ENCODE measurements at places on chromosomes 1 and 21.

- DNase-seq: no peak
Observed at GRCh38 chr1:5861871-5862825, 130.1 kb downstream of the NPHP4 start.

GRCh38 chr1:3721955-3722465 lies 30.2 kb upstream of the CCDC27 start:
- DNase-seq: no peak

- no peak for DNase-seq
Observed at GRCh38 chr1:206509612-206510257, 2.4 kb downstream of the RASSF5 start.

GRCh38 chr1:158112994-158113758 lies 67.5 kb upstream of the CD1D start:
- DNase-seq: peak; percentile 8

GRCh38 chr1:11727119-11727518 lies 8.8 kb upstream of the AGTRAP start:
- DNase-seq: no peak

DNA sequence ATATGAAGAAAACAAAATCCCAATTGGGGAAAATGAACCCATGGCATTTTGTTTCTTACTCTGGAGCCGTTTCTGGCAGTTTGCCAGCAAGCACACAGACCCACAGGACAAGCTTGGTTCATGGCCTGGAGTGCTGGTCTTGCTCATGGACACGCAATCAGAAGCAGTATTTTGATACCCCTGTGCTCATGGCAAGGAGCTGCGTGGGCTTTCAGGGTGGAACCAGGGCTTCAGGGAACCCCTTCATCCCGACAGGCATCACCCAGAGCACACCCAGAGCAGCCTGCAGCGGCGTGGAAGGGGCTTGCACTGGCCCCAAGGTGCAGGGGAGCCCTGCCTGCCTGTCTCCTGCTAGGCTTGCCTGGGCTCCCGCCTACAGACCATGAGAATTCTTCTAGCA lies 45.4 kb upstream of the PCBP3 start:
- DNase-seq: no peak

GRCh38 chr1:158121604-158122254 lies 59.0 kb upstream of the CD1D start:
- DNase-seq: peak; percentile 39

DNA sequence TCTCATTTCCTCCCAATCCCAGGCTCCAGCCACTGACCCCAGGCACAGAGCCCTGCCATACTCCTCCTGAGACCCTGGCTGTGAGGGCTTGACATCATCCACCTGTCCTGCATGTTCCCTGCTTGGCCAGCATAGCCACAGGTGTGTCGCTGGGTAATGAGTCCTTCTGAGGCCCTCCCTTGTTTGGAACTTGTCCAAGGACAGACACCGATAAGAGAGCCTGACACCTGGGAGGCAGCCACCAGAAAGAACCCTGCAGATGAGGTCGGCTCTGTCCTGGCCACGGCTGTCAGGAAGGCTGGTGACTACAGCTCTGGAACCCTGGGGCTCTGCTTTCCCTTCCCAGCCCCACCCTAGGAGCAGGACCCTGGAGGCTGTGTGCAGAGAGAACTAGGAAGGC lies 34.6 kb downstream of the TMEM63A start:
- no peak for DNase-seq

- no peak for DNase-seq
Observed at GRCh38 chr1:168297019-168297730, 16.5 kb downstream of the TBX19 start.

DNA sequence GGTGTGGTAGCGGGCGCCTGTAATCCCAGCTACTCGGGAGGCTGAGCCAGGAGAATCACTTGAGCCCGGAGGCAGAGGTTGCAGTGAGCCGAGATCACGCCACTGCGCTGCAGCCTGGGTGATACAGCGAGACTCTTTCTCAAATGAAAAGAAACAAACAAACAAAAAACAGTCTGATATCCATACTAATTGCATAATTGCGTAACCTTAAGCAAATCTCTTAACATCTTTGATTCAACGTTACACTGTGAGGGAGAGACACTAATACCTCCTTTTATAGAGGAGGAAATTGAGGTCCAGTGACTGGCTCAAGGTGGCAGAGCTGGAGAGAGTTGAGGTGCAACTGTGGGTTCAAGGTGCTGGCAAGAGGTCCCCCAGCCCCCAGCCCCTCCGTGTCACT lies 12.6 kb upstream of the COX20 start:
- no peak for DNase-seq

GRCh38 chr21:37553078-37553481 lies 186.5 kb downstream of the DYRK1A start:
- no peak for DNase-seq

- no peak for DNase-seq
Observed at GRCh38 chr1:18816808-18817207, 42.7 kb downstream of the TAS1R2 start.

DNA sequence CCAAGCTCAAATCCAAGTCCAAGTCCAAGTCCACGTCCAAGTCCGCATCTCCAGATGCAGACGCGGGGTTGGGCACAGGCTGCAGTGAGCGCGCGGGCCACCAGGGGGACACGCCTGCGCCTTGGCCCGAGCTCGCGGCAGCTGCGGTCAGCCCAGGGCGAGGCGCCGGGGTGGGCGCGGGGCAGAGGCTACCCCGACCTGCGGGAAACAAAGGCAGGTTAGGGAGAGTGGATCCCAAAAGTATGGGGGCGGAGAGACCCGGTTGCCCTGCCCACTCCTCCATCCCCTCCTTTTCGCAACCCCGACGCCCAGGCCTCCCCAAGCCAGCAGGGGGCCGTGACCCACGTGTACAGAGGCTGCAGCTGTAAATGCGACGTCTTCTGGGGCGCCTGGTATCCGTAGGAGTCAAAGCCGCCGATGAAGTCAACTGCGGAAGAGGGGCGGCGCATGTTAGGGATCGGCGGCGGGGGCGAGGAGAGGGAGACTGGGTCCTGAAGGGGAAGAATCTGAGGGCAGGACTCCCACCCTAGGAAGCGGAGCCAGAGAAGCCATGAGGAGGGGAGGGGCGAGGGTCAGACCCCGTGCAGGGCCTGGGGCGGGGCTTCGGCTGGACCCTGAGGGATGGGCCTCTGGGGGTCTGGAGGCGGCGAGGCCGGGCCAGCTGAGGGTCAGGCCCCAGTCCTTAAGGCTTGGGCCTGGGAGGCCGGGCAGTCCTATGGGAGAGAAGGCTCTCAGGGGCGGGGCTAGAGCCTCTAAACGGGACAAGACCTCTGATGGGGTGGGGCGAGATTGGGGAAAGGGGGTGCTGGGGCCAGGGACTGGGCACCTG lies 58.0 kb downstream of the NKAIN1 start:
- no peak for DNase-seq

Data from NCI-H1694 (cell line).